ENCODE measurements at places on chromosomes 5 and 9.
A peak's percentile ranks its signal among the peaks of the same experiment; 100 is the strongest.

DNA sequence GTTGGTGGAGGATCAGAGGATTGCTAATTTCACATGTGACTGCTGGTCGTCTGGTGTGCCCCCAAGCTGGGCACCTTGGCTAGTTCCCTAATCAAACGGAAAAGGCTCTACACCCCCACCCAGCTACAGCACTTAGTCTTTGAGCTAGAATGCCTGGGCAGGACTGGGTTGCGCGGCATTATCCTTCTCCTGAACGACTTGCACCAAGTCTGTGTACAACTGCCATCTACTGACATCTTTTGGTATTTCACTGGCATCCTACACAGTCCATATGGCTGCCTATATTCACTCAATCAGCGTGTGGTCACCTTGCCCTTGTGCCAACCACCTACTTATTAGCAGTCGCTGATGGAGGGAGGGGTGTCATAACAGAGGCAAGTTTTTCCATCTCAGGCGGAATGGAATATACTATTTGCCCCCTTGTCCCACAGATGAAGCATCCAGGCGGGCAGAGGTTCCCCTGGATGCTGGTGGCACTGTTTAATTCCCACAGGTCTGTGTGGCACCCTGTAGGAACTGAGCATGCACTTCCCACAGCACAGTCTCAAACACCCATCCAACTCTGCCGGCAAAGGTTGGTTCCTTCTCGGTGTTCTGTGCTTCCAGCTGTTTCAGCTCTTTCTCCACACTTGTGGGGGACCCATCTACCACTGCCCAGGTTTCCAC lies 150.1 kb downstream of the OSTF1 start:
- peak; percentile 54 for DNase-seq

DNA sequence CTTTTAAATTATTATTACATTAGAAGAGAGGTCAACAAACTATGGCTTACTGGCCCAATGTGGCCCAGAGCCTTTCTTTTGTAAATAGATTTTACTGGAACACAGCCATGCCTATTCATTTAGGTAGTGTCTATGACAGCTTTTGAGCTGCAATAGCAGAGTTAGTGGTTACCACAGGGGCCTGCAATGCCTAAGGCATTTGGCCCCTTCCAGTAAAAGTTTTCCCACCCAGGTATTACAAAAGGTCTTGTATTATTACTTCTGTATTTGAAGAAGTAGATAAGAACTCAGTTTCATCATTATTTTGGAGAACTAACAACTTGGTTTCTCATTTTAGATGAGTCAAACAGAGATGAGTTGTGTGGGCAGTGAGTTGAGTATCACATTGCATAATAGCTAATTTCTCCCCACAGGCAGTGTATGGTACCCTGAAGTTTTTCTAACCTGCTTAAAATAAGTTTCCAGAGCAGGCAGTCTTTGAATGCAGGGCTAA lies 9.5 kb downstream of the MTRR start:
- DNase-seq: peak; percentile 84

DNA sequence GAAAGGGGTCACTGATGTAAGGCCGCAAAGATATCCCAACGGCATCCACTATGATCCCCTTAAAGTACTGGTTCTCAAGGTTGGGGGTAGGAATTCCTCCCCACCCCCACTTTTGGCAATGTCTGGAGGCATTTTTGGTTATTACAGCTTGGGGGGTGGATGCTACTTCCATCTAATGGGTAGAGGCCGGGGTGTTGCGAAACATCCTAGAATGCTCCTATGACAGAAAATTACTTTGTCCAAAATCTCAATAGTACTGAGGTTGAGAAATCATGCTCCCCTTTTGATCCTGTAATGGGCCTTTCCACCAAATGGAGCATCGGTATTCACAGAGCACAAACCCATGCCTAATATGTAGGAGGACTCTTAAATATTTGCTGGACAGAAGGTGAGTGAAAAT lies 20.8 kb upstream of the TCERG1 start:
- no peak for DNase-seq

DNA sequence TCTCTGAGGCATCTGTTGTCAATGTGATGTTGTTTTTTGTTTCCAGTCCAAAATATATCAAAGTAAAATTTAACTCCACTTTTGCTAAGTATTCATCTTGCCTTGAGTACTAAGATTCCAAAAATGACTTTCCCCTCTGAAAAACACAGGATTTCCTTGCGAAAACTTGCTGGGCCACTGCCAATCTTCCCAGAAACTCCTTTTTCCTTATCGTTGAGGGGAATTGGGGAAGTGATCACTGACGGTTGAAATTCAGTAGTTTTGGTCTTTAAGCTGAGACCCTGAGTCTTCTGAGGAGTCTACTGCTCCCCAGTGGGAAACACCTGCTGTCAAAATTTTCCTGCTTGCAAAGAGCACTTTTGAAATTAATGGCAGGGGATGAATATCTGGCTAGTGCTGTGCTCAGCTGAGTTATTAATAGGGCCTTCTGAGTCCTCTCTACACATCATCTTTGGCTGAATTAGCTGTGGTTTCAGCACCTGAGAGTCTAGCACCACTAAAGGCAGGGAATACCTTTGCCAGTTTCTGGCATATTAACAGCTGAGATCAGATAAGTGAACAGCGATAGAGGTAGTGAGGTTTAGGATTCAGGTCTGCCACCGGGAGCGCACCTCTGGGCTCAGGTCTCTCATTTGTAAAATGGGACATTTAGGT lies 18.0 kb downstream of the TLR4 start:
- DNase-seq: peak; percentile 20

GRCh38 chr9:87324613-87325194 lies 173.0 kb upstream of the DAPK1 start:
- peak; percentile 70 for DNase-seq

DNA sequence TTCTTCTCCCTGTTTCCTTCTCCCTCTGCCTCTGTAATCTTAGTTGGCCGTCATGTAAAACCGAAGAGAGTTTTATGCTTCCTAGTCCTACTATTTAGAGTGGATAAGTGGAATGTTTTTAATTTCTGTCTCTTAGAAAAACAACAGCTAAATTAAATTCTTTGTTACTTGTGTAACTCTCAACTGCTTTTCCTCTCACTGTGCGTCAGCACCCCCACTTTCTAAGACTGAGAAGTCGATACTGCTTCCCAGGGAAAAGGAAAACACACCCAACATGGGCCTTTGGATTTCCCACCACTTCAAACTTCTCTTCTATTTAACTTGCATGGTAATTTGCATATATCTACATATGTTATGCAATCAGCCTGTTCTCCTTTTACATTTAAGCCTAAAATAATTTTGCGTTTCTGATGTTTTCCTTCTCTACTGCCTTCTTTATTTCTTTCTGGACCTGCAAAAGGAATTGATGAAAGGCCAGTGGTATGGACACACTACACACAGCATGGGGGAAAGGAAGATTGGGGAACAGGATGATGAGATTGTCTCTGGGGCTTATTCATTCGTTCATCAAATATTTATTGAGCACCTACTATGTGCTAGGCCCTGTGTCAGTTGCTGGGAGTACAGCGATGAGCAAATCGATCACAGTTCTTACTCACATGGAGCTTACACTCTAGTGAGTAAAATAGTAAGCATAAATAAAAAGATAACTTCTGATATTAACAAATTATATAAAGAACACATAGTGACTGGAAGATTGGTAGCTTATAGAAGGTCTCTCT lies 52.5 kb upstream of the CTNNA1 start:
- DNase-seq: no peak

DNA sequence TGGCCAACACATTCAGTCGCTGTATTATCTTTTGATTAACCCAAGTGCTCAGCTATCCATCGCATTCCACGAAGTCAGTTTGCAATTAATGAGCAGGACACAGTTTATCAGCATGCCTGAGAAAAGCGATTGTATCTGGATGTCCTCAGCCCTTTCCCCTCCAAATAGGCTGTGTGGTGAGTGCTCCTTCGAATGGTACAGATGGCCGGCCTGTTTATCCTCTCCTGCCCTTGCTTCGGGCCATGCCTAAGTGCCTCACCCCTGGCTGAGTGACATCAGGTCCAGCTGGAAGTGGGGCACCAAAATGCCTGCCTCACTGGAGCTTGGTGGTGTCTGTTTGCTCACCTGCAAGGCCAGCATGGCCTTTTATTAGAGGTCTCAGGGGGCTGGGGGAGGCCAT lies 317.3 kb downstream of the GADD45G start:
- DNase-seq: no peak

- no peak for DNase-seq
Observed at GRCh38 chr5:852431-853401, 1.9 kb upstream of the ZDHHC11 start.

GRCh38 chr5:103444333-103445038 lies 118.1 kb downstream of the NUDT12 start:
- DNase-seq: peak; percentile 11

GRCh38 chr5:172785429-172786088 lies 14.6 kb upstream of the DUSP1 start:
- DNase-seq: no peak

DNA sequence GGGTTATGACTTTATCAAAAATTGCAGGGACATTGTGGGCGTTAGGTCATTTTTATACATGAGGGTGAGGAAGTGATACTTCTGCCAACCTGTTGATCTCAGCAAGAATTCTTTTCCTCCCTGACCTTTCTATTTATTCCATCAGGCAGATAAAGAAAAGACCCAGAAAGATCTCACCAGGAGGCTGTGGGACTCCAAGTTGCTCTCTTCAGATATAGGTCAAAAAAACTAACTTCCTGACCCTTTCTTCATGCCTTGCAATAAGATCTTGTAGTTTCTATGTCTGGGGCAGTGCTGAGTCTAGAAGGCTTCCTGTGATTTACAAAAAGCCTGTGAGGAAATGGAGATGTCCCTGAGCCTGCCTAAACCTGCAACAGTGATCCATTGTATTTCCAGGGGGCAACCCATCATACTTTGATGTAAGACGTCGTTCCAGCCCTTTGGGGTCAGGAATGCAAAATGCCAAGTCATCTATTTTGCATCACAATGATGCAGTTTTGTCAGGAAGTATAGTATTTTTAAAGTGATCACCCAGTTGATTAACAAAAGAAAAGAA lies 22.0 kb upstream of the PIK3R1 start:
- DNase-seq: peak; percentile 67

DNA sequence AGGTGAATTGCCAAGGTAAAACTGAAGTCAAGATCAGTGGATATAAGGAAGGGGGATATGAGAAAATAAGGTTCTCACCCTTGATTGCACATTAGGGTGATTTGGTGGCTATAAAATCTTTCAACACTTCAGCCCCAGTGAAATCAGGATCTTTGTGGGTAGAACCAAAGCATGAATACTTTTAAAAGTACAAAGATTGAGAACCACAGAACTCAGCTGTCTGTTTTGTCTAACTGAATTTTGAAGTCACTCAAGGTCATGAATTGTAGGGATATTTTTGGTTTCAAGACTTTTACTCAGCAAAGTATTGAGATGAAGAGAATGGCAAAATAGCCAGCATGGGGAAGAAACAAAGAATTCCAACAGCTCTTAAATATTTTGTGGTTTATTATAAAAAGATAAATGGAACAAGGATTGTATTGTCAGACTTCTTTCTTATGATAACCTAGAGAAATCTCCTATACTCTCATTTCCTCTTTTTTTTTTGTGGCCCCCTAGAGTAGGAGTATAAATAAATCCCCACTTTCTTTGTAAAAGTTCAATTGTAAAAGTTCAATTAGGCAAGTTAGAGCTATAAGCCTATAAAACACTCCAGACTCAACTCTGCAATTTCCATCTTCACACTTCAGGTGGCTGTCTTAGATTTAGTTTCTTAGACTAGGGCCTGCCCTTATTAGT lies 272.9 kb downstream of the PDE4D start:
- no peak for DNase-seq

GRCh38 chr5:108541836-108542235 lies 159.9 kb upstream of the FBXL17 start:
- no peak for DNase-seq

GRCh38 chr9:116937361-116937760 lies 250.3 kb downstream of the TRIM32 start:
- no peak for DNase-seq

- DNase-seq: no peak
Observed at GRCh38 chr5:146188358-146188757, 5.9 kb upstream of the LARS1 start.

GRCh38 chr5:93240228-93240834 lies 340.7 kb downstream of the NR2F1-AS1 start:
- no peak for DNase-seq

- no peak for DNase-seq
Observed at GRCh38 chr5:149860801-149861322, 83.7 kb downstream of the PDE6A start.

DNA sequence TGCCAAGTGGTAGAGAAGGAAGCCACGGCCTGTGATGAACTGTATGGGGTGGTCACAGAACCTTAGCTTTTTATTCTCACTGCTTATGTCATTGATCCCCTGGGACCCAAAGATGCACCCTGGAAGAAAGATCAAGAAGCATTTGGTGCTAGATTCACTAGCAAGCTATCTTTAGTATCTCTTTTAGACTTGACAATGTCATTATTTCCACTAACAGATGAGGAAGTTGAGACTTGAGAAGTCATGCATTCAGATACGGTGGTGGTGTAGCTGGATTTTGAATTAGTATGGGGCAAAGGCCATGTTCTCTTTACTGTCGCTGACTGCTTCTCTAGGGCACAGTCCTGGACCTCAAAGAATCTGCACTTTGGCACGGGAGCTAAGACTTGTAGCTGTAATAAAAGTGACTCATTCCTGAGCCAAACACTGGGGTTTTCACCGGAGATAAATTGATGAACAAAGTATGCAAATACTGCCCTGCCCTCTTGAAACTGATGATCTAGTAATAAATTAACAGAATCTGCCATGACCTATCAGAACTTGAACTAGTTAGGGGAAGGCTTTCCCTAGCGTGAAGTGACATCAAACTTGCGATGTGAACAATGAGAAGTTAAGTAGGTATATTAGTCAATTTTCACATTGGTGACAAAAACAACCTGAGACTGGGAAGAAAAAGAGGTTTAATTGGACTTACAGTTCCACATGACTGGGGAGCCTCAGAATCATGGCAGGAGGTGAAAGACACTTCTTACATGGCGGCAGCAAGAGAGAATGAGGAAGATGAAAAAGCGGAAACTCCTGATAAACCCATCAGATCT lies 5.4 kb downstream of the GDA start:
- peak; percentile 25 for DNase-seq

GRCh38 chr5:167264348-167264747 lies 1027.1 kb upstream of the WWC1 start:
- DNase-seq: no peak

GRCh38 chr5:54595721-54596120 lies 78.2 kb downstream of the SNX18 start:
- DNase-seq: no peak
